ENCODE measurements at places on chromosomes 3 and 15.

GRCh38 chr3:34583451-34583850 lies 785.0 kb downstream of the PDCD6IP start:
- no peak for DNase-seq

DNA sequence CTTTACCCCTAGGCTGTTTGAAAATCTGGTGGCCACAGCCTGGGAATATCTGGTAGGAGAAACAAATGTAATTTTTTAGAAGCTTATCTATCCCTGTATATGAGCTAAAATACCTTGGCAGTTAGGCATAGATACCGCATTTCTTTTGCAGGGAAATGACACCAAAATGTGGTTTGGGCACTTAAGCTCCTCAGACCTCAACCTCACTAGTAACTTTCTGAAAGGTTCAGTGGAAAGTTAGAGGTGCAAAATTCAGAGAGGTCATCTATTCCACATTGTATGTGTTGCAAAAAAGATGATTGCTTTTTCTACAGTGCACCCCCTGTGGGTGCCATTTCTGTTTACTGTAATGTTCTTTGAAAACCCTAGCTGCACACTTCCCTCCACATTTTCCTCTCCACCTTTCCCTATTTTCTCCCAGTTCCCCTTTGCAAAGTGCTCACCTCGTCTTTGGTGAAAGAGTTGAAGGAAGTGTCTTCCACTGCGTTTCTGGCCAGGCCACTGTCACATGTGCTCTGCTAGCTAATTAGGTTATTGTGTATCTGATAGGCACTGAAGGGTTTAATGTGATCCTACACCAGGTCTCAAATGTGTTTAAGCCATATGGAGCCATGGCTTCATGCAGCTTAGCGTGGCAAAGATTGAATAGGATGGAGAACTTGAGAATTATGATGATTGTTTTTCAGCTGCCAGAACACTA lies 1.3 kb downstream of the SACM1L start:
- DNase-seq, result no peak

DNA sequence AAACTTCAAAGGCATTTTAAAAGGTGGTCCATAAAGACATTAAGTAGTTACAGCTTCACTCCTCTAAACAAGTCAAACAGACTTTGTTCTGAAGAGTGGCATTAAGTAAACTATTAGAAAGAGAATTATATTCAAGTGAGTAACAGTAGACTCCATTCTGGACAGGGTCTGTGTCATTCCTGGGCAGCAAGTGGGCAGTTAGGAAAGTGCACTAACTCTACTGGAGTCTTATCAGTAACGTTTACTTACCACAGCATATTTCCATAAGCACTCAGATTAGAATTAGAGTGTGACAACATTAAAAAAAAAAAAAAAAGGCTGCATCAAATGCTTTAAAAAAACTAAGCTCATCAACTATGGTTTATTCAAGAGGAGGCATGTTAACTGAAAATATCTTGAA lies 10.6 kb downstream of the UBR1 start:
- no peak for DNase-seq

DNA sequence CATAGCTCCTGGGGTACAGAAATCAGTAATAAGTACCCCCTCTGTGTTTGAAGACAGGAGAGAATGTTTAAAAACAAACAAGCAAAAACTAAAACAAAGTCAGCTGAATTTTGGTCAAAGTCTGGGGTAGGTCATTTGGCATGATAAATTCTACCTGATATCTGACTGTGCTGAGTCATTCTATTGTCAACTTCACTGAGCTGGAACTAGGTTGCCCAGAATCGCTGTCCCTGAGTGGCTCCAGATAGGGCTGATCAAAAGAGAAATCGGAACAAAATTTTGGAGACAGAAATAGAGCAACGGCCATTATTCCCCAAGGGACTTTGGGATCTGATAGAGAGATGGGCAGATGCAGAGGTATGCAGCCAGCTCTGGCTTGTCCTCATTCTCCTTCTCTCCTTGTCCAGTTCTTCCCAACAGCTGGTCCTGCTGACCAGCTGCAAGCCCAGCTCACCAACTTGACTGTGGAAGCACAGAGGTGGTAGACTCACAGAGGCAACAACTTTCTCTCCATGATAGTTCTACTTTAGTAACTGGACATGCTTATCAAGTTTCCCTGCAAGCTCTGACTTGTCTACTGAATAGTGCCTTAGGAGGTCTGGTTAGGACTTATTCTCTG lies 57.3 kb upstream of the MYRIP start:
- no peak for DNase-seq

GRCh38 chr3:50173685-50174516 lies 17.5 kb upstream of the GNAT1 start:
- DNase-seq, result no peak
